ENCODE measurements at places on chromosomes 4 and X. TPM values are rescaled to one million over a fixed set of nuclear protein-coding genes. Genes with fewer than 3 reads are reported as not detected.

ESX1 gene
- total RNA-seq: not detected

BEX5 gene
- total RNA-seq: 22.7 TPM

XAGE2 gene
- total RNA-seq: not detected

CTAG1A gene
- total RNA-seq: not detected

FGB gene
- 0.94 TPM for total RNA-seq

Data from thyroid gland (tissue), 4 donors.